ENCODE measurements at places on chromosomes 1 and 21.

GRCh38 chr1:2466958-2467554 is 9.0 kb upstream of the PLCH2 start:
- no peaks in the 10 kb centered on the region for H3K36me3 ChIP-seq
- H3K27me3 ChIP-seq, result no peaks in the 10 kb centered on the region
- no peak overlapping the region for H3K27ac ChIP-seq
- DNase-seq, result no peak

- H3K27ac ChIP-seq, result no peak overlapping the region
- no peaks in the 10 kb centered on the region for H3K27me3 ChIP-seq
- no peaks in the 10 kb centered on the region for H3K36me3 ChIP-seq
- no peak overlapping the region for H3K4me3 ChIP-seq
- no peaks in the 10 kb centered on the region for H3K4me1 ChIP-seq
Measured at GRCh38 chr1:186481303-186481888, 20.5 kb upstream of the PDC start.

GRCh38 chr1:206472454-206472853 is 2.2 kb downstream of the IKBKE start:
- H3K27ac ChIP-seq, result no peak overlapping the region
- peaks cover 17% of the 10 kb centered on the region for H3K36me3 ChIP-seq
- H3K27me3 ChIP-seq, result no peaks in the 10 kb centered on the region
- H3K4me3 ChIP-seq, result no peak overlapping the region

DNA sequence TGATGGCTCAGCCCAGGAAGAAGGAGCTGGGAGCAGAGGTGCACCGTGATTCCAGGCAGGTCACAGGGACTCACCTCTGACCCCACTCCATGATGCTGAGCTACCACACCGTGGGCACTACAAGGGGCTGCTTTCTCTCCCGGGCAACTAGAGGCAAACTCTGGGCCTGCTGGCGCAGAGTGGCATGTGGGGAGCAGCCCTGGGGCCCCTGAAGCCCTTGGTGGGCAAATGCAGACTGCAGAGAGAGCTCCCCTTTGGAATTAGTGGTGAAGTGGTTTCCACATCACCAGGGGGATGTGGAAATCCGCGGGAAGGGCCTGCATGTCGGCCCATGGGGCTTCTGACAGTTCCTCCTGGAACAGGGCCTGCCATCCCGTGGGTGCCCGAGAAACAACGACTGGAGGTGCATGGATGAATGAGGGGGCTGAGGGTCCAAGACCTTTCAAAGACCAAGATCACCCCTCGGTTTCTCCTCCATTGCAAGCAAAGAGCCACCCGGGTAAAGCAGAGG is 11.8 kb upstream of the MMEL1 start:
- H3K36me3 ChIP-seq, result no peaks in the 10 kb centered on the region
- no peaks in the 10 kb centered on the region for H3K27me3 ChIP-seq
- H3K27ac ChIP-seq, result no peak overlapping the region
- peaks cover 25% of the 10 kb centered on the region for H3K4me1 ChIP-seq
- H3K4me3 ChIP-seq, result no peak overlapping the region

- H3K36me3 ChIP-seq, result no peaks in the 10 kb centered on the region
- H3K4me3 ChIP-seq, result no peak overlapping the region
- peaks cover 32% of the 10 kb centered on the region for H3K4me1 ChIP-seq
- H3K27me3 ChIP-seq, result no peaks in the 10 kb centered on the region
Measured at GRCh38 chr1:201016211-201016651, 7.3 kb downstream of the KIF21B start.

DNA sequence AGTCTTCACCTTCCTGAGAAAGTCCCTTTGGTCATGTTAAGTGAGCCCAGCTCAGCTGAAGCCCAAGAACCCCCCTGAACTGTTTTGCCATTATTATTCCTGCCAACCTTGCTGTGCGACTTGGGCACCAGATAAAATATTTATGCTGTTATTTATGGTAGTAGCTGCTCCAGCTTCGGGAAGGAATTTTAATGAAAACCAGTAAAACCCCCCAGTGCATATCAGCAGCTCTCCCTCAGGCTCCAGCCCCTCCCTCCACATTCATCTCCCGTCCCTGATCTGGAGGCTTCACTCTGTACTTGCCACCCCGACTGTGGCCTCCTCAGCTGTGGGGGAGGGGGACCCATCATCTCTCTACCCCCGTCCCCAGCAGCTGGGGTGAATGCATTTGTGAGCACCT is 12.7 kb downstream of the TTC22 start:
- no peak overlapping the region for H3K4me3 ChIP-seq
- no peaks in the 10 kb centered on the region for H3K36me3 ChIP-seq
- peaks cover 14% of the 10 kb centered on the region for H3K4me1 ChIP-seq
- H3K27ac ChIP-seq, result no peak overlapping the region

DNA sequence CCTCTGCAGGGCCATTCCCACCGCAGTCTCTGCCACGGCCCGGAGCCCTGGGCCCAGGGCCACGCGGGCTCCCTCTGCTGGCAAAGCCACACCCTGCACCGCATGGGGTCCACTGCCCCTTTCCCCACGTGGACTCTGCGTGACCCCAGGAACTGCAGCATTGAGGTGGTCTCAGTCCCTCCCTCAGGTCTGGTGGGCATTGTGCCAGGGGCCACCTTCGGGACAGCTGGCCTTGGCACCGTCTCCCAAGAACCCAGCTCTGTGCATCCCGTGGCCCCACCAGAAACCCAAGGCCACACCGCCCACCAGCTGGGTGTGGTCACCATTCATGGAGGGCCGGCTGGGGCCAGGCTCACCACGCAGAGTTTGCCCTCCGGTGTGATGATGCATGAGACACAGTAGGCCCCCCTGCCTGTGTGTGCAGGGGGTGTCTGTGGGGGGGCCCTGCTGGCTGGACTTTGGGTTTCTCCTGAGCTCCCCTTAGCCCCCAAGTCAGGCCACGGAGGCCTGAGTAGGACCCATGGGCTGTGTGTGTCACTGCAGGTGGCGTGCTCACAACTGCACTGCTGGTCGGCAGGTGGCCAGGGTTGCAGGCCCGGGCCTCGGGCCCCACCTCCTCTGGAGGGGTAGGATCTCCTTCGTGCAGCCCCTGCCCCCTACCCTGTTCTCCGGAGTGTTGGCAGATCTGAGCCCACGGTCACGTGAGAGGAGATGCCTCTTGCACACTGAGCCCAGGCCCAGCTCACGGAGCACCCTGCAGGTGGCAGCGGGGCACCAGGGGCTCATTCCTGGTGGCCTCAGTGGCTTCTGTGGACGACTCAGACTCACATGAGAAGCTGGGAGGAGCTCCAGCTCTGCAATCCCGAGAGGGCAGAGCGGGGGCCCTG is 5.8 kb downstream of the VWA1 start:
- no peak overlapping the region for H3K4me3 ChIP-seq
- no peaks in the 10 kb centered on the region for H3K36me3 ChIP-seq
- no peak overlapping the region for H3K27ac ChIP-seq
- H3K27me3 ChIP-seq, result no peaks in the 10 kb centered on the region
- DNase-seq, result no peak

- no peaks in the 10 kb centered on the region for H3K36me3 ChIP-seq
- H3K27ac ChIP-seq, result no peak overlapping the region
- no peaks in the 10 kb centered on the region for H3K27me3 ChIP-seq
- peaks cover 16% of the 10 kb centered on the region for H3K4me1 ChIP-seq
Measured at GRCh38 chr1:107936498-107937481, 28.2 kb downstream of the VAV3 start.

- H3K27ac ChIP-seq, result no peak overlapping the region
- no peaks in the 10 kb centered on the region for H3K27me3 ChIP-seq
- no peaks in the 10 kb centered on the region for H3K4me1 ChIP-seq
Measured at GRCh38 chr1:216559359-216559758, 136.1 kb upstream of the USH2A start.

DNA sequence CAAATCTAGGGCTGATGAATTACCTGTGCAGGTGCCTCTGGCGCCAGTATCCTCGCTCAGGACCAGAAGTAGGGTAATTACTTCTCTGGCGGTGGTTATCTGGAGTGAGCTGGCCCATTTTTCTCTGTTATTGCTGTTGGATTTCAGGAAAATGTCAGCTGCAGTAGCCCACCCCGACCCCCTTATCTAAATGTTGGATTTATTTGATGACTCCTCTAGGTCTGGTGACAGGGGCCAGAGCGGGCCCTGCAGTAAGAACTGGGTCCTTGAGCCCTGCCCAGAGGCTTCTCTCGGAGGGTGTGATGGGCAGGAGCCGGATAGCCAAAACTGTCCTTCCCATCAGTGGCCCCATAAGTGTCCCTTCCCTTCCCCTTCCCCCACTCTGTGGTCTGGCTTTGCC is 384.3 kb downstream of the PTPRU start:
- H3K4me3 ChIP-seq, result no peak overlapping the region
- peak; percentile 27 for DNase-seq
- no peaks in the 10 kb centered on the region for H3K27me3 ChIP-seq
- H3K36me3 ChIP-seq, result no peaks in the 10 kb centered on the region

DNA sequence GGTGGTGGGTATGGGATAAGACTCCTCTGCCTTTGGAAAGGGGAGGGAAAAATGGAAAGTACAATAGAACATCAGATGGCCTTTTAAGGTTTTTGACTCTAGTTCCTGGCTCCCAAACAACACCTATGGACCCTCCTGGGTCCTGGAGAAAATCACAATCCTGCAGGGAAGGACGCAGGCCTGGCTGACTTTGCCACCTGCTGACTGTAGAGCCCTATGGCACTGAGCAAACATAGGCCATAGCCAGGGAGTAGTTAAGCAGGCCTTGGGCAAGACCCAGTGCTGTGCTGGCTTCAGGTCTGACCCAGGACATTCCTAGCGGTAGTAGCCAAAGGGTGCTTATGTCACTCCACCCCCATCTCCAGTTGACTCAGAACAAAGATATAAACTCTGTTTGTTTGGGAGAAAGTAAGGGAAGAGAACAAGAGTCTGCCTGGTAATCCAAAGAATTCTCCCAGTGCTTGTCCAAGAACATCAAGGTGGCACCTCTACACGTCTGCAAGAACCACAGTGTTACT is 149.0 kb downstream of the SLC44A5 start:
- H3K36me3 ChIP-seq, result no peaks in the 10 kb centered on the region
- no peak for DNase-seq
- no peak overlapping the region for H3K4me3 ChIP-seq
- no peaks in the 10 kb centered on the region for H3K4me1 ChIP-seq
- H3K27ac ChIP-seq, result no peak overlapping the region
- H3K27me3 ChIP-seq, result no peaks in the 10 kb centered on the region

All from vagina (tissue), 2 donors.